ENCODE measurements at places on chromosomes 13 and 19. TPM values are rescaled to one million over a fixed set of nuclear protein-coding genes. Genes with fewer than 3 reads are reported as not detected.

GRCh38 chr13:113292021-113292862 is 4.8 kb upstream of the LAMP1 start:
- H3K4me3 ChIP-seq = peak overlapping the region; percentile 55

GRCh38 chr19:49391581-49392399 is 3.7 kb downstream of the KASH5 start:
- no peaks in the 10 kb centered on the region for H3K4me1 ChIP-seq
- no peaks in the 10 kb centered on the region for H3K27me3 ChIP-seq
- H3K4me3 ChIP-seq = no peak overlapping the region
- H3K36me3 ChIP-seq = no peaks in the 10 kb centered on the region
- H3K27ac ChIP-seq = no peak overlapping the region

DNA sequence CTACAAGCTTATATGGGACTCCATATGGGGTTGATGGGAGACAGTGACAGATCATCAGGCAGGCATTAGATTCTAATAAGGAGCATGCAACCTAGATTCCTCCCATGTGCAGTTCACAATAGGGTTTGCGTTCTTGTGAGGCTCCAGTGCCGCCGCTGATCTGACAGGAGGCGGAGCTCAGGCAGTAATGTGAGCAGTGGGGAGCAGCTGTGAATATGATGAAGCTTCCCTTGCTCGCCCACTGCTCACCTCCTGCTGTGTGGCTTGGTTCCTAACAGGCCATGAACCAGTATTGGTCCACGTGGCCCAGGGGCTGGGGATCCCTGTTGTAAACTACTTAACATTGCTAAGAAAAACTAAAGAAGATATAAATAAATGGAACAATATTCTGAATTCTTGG is 378.4 kb downstream of the KCNRG start:
- no peaks in the 10 kb centered on the region for H3K36me3 ChIP-seq
- H3K27me3 ChIP-seq = no peaks in the 10 kb centered on the region
- H3K27ac ChIP-seq = no peak overlapping the region
- H3K4me1 ChIP-seq = no peaks in the 10 kb centered on the region
- DNase-seq = no peak

DNA sequence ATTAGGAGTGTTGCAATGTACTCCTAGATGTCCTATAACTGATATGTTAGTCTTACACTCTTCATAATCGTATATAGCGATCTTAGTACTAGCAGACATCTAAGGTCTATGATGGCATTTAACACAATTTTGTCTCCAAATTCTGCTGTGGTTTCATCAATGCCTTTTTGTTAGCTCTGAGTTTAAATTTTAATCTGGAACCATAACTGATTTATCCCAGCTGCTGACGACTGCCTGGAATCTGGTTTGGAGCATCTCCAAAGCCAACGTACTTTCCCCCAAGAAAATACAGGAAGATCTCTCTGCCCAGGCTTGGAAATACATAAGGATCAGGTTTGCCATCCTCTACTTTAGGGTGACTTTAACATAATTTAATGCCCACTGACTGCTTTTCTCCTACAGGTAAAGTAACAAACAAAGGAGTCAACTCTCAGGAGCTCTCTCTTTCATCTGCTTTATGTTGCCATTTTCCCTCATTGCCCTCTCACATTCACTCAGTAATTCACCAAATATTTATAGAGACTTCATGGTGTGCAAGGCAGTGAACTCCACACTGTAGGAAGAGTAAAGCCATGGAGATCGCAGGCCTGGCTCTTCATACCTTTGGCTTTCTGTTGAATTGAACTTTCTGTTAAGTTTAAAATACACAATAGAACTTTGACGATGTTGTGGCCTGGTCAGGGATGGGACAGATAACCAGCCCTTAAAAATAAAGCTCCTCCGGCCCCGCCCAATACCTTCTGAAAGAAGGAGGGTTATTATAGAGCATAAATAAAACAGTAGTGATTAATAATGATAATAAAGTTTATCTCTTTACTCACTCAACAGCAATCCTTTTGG is 23.3 kb upstream of the SPART start:
- no peak for DNase-seq
- no peaks in the 10 kb centered on the region for H3K36me3 ChIP-seq
- no peak overlapping the region for H3K4me3 ChIP-seq
- no peak overlapping the region for H3K27ac ChIP-seq

DNA sequence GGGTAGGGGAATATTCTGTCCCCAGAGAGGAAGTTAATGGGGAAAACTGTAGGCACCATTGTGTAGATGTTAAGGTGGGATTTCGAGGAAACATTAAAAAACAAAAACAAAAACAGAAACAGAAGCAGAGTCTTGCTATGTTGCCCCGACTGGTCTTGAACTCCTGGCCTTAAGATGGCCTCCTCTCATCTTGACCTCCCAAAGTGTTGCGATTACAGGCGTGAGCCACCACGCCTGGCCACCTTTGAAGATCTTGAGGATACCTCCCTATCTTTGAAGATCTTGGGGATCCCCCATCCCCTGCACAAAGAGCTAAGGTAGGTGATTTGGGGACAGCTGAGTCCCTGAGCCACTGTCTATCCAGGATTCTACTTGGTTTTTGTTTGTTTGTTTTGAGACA is 553 bp upstream of the ICAM3 start:
- no peak overlapping the region for H3K4me3 ChIP-seq
- H3K36me3 ChIP-seq = no peaks in the 10 kb centered on the region
- no peak for DNase-seq
- no peaks in the 10 kb centered on the region for H3K4me1 ChIP-seq
- no peaks in the 10 kb centered on the region for H3K27me3 ChIP-seq

GRCh38 chr19:20321139-20321763 is 154.2 kb downstream of the ZNF486 start:
- H3K36me3 ChIP-seq = no peaks in the 10 kb centered on the region
- no peak overlapping the region for H3K4me3 ChIP-seq
- no peaks in the 10 kb centered on the region for H3K27me3 ChIP-seq
- H3K4me1 ChIP-seq = no peaks in the 10 kb centered on the region
- H3K27ac ChIP-seq = no peak overlapping the region
- no peak for DNase-seq

DNA sequence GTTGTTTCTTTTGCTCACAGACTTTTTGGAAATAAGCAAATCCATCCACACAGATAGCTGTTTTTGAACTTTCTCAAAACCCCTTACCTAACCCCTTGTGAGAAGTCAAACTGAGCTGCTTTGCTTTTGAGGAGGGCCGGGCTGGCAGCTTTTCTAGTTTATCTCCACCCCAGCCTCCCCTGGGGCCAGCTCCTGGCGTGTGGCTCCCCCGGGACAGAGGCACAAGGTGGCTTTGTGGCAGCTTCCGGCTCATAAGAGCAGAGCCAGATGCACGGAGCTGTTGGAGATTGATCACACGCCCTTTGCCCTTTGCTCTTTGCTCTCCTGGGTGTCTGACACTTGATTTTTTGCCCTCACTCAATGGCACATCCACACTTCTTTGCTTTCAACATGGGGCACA is 24.9 kb upstream of the RNF113B start:
- no peaks in the 10 kb centered on the region for H3K36me3 ChIP-seq
- H3K27ac ChIP-seq = no peak overlapping the region
- DNase-seq = no peak
- H3K4me1 ChIP-seq = no peaks in the 10 kb centered on the region
- no peaks in the 10 kb centered on the region for H3K27me3 ChIP-seq

- no peaks in the 10 kb centered on the region for H3K36me3 ChIP-seq
- H3K4me3 ChIP-seq = no peak overlapping the region
- H3K4me1 ChIP-seq = no peaks in the 10 kb centered on the region
- DNase-seq = no peak
Observed at GRCh38 chr19:1956868-1957492, 16.0 kb downstream of the CSNK1G2 start.

DNA sequence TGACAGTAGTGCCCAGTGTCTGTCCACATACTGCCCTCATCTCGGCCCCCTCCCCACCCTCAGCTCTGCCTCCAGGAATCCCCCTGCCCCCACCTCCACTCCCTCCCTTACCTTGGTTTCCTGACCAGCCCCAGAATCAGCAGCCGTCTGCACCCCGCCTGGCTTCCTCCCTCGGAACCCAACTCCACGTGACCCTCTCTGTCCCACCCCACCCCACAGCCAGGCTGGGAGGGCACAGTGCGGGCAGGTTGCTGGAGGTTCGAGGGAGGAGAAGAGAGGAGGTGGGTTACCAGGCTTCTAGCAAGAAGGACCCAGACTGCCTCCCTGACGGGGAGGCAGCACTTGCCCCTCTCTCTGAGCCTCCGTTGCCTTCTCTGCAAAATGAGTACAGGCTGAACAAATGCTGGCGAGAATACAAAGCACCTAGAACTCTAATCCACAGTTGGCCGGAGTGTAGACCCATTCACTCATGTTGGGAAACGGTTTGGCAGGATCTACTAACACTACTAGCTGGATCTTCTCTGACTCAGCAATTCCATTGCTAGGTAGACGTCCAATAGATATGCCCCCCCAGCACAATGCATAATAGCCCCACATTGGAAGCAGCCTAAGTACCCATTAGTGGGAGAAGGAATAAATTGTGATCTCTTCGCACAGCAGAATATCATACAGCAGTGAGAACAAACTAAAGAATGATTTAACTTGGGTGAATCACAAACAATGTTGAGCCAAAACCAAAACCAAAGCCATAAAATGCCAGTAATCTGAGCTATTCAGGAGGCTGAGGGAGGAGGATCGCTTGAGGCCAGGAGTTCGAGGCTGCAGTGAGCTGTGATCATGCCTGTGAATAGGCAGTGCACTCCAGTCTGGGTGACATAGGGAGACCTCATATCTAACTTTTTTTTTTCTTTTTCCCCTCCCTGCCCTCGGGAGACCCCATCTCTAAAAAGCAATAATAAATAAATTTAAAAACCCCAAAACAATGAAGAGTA is at the start of gene RASAL3:
RASAL3 (minus strand) TSS at position 151 of the 992 bp plus-strand sequence. CDS start 186 bp downstream, outside the sequence.
- no peak for DNase-seq
- H3K27me3 ChIP-seq = no peaks in the 10 kb centered on the region
- H3K4me1 ChIP-seq = peaks cover 5% of the 10 kb centered on the region

DNA sequence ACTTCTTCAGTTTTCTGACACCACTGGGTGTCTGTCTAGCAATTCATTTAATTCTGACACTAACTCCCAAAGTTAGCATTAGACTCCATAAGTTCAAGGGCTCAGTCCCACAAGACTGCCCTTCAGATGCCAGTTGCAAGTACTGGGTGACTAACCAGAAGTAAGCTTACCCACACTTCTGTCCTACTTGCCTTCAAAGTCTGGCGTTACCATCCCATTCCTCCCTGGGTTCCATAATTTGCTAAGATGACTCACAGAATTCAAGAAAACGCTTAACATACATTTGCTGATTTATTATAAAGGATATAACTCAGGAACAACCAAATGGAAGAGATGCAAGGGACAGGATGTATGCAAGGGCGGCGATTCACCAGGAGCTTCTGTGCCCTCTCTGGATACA is 45.5 kb upstream of the NPAS1 start:
- no peaks in the 10 kb centered on the region for H3K36me3 ChIP-seq
- H3K27me3 ChIP-seq = no peaks in the 10 kb centered on the region
- no peak for DNase-seq
- peak overlapping the region; percentile 79 for H3K27ac ChIP-seq
- H3K4me1 ChIP-seq = peaks cover 58% of the 10 kb centered on the region
- H3K4me3 ChIP-seq = no peak overlapping the region

DNA sequence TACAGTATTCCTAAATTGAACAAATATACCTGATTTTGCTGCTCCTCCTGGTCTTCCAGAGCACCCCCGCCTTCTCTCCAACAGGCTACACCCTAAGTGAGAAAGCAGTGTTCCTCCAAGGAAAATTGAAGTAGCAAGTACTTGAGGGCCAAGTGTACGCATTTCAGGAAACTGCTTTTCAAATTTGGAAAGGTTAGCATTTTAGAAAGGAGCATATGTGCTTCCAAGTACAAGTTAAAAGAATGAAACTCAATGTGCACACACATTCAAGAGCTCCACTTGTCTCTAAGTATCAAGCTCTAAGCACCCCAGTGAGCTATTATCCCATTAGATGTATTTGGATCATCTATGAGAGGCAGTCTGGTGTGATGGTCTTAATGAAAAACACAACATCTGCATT is 25.8 kb downstream of the LHFPL6 start:
- no peaks in the 10 kb centered on the region for H3K36me3 ChIP-seq
- no peak overlapping the region for H3K4me3 ChIP-seq
- H3K4me1 ChIP-seq = peaks cover 59% of the 10 kb centered on the region
- DNase-seq = no peak
- no peaks in the 10 kb centered on the region for H3K27me3 ChIP-seq
- H3K27ac ChIP-seq = no peak overlapping the region

DNA sequence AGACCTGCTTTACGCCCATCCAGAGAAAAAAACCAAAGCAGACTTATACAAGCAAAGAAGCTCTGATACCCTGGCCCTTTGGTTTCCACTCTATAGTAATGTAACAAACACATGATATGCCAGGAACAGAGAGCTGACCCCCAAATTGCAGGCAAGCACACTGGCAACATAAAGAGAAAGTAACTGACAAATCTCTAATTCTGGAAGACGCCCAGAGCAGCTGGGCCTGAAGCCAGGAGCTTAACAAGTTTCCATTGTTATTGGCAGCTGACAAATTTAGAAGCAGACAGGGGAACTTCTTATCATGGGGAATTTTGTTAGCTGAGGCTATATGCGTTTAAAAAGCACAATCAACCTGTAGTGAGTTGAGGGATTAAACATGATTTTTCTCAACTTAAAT is 158.0 kb downstream of the DLEU7 start:
- DNase-seq = no peak
- H3K36me3 ChIP-seq = no peaks in the 10 kb centered on the region
- peak overlapping the region; percentile 42 for H3K4me3 ChIP-seq
- no peak overlapping the region for H3K27ac ChIP-seq

DNA sequence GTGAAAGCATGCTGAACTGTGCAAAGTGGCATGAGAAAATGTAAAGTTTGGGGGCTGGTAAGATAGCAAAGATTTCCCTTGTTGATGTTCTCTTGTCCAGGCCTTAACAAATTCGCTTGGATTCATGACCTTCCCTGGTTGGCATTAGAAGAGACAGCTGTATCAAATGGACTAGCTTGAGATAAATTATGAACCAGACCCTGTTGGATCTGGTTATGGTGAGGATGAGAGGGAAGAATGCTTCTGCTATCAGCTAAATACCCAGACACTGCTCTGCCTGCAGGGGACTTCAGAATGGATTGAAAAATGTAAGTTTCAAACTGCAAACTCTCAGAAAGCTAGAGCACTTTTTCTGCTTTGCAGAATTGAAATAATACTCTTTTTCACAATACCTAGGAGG is 135.2 kb downstream of the EFNB2 start:
- DNase-seq = no peak
- H3K27me3 ChIP-seq = no peaks in the 10 kb centered on the region
- no peaks in the 10 kb centered on the region for H3K36me3 ChIP-seq

- H3K4me1 ChIP-seq = peaks cover 5% of the 10 kb centered on the region
- H3K27ac ChIP-seq = no peak overlapping the region
- H3K27me3 ChIP-seq = no peaks in the 10 kb centered on the region
- peaks cover 43% of the 10 kb centered on the region for H3K36me3 ChIP-seq
- no peak overlapping the region for H3K4me3 ChIP-seq
Observed at GRCh38 chr19:41422955-41423354, 4.2 kb downstream of the B3GNT8 start.

- no peaks in the 10 kb centered on the region for H3K36me3 ChIP-seq
- peak overlapping the region; percentile 93 for H3K4me3 ChIP-seq
- H3K4me1 ChIP-seq = peaks cover 45% of the 10 kb centered on the region
- DNase-seq = no peak
- no peaks in the 10 kb centered on the region for H3K27me3 ChIP-seq
Observed at GRCh38 chr19:47609906-47610894, 1.3 kb downstream of the BICRA start.

The ASPDH gene
- not detected for total RNA-seq

The ZFP14 gene
- total RNA-seq = 4.1 TPM

The APC2 gene
- 0.78 TPM for total RNA-seq

The TMEM38A gene
- total RNA-seq = 11.9 TPM

The NLRP11 gene
- total RNA-seq = not detected
